ENCODE measurements at places on chromosomes 7 and 10.

DNA sequence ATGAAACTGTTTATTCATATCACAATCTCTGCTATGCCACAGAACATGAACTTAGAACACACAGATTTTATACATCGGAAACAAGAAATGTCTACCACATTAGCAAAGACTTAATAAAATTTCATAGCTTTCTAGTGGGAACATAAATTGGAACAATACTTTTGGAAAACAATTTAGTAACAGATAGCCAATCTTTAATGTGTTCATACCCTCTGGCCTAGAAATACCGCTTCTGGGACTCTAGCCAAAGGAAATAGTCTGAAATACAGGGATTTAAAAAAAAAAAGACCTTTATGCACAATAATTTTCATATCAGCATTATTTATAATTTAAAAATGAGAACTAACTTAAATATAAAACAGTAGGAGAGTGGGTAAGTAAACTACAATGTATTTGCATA lies 168.5 kb downstream of the PLXNA4 start:
- DNase-seq, result no peak

- DNase-seq, result no peak
These were observed 186.1 kb downstream of the PRKG1 start for GRCh38 chr10:51260376-51260775.

GRCh38 chr10:33195608-33196376 lies 138.7 kb downstream of the NRP1 start:
- no peak for DNase-seq

GRCh38 chr10:50832171-50832751 lies 53.2 kb downstream of the A1CF start:
- no peak for DNase-seq

- no peak for DNase-seq
These were observed 220.7 kb downstream of the ADK start for GRCh38 chr10:74371696-74372095.

- no peak for DNase-seq
These were observed 5.4 kb downstream of the WDR86 start for GRCh38 chr7:151404216-151405011.

- DNase-seq, result no peak
These were observed 41.5 kb downstream of the PITRM1 start for GRCh38 chr10:3131098-3131497.

GRCh38 chr7:90738249-90738648 lies 142.1 kb downstream of the CDK14 start:
- DNase-seq, result no peak

DNA sequence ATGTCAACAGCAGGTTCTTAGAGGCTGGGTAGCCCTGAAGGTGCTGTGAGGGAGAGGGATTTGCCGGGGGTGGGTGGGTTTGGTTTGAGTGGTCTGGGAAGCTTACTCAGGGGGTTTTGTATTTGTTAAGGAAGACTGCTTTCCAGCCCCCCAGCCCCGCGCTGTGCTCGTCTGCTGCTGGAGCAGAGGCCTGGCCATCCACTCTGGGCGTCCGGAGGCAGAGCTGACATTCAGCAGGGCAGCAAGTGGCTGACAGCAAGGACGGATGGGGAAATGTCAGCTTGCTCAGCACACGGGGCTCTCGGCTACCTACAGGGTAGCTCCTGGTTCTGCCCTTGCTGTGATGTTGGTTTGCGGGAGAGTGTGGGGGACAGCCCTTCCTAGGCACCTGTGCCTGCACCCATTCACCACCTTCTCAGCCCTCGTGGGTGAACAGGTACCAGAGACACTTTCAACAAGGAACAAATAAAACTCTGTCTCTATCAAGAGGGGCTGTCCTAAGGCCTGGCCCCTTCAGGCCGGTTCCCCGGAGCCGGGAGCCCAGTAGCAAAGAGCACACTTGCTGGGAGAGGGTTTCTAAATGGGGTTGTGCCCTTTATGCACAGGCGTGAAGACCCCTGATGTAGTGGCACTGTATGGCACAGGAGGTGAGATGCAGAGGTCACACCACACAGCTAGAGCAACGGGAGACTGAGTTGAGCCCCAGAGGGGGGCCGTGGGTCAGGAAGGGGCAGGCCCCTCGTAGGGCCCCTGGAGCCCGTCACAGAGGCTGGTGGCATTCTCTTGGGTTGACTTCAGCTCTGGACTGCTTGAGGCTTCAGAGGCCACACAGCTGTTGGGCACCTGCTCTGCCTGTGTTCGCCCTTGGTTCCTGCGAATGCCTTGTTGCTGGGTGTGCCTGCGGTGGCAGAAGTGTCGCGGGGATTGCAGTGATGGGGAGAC lies 72.2 kb upstream of the SHH start:
- DNase-seq, result no peak

DNA sequence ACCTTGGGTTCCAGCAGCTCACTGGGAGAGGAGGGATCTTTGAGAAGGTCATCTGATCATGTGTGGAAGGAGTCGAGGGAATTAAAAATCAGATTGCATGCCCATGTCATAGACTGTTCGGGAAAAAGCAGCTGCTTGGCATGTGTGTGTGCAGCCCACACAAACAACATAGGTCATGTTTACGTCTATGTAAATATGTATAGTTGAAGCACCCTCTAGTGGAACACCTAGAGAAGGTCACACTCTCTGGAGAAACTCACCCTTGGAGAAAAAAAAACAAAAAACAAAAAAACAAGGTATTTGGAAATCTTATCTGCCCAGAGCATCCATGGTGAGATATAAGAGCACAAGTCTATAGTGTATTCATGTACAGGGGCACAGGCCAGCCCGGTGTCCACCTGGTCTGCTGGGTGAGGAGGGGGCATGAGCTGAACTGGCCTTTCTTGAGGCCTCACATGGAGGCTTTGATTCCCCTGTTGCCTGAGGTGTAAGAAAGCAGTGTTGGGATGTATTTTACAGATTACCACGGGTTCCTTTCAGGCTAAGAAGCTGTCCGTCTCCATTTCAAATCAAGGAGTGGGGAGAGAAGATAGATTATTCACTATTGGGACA lies 98.0 kb downstream of the NPY start:
- no peak for DNase-seq

DNA sequence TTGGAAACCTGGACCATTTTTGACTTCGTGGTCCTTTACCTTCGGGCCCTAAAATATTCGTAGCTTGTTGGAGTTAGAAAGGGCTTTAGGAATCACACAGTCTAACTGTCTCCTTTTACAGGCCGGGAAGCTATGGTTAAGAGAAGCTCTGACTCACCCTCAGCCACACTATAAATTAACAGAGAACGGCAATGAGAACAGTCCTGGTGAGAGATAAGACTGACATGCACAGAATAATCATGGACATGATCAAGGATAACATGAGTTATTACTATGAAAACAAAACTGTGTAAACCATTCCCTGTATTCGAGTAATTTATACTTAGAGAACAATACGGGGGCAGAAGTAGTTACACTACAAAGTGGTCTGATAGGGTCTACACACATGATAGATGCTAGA lies 162.5 kb upstream of the MALRD1 start:
- no peak for DNase-seq

DNA sequence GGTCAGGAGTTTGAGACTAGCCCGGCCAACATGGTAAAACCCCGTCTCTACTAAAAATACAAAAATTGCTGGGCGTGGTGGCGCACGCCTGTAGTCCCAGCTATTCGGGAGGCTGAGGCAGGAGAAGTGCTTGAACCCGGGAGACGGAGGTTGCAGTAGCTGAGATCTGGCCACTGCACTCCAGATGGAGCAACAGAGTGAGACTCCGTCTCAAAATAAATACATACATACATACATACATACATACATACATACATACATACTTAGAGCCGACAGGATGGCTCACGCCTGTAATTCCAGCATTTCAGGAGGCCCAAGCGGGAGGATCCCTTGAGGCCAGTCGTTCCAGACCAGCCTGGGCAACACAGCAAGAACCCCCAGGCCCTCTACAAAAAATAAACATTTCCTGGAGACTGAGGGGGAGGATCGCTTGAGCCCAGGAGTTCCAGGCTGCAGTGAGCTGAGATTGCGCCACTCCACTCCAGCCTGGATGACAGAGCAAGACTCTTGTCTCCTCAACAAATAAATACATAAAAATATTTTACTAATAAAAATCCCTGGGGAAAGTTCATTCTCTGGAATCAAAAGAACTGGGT lies 90.9 kb upstream of the TNRC18 start:
- DNase-seq, result no peak

DNA sequence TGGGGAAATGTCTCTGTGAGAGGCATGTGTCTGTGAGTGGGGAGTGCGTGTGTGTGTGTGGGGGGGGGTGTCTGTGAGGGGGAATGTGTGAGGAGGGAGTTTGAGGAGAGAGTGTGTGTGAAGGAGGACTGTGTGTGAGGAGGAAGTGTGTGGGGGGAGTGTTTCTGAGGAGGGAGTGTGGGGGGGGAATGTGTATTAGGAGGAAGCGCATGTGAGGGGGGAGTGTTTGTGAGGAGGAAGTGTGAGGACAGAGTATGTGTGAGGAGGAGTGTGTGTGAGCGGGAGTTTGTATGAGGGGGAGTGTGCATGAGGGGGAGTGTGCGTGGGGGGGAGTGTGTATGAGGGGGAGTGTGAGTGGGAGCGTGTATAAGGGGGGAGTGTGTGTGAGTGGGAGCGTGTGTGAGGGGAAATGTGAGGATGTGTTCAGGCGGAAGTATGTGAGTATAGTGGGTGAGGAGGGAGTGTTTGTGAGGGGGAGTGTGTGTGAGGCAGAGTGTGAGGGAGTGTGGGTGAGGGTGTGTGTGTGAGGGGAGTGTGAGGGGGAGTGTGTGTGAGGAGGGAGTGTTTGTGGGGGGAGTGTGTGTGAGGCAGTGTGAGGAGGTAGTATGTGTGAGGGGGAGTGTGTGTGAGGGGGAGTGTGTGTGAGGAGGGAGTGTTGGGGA lies 21.8 kb upstream of the PTPRN2 start:
- no peak for DNase-seq

DNA sequence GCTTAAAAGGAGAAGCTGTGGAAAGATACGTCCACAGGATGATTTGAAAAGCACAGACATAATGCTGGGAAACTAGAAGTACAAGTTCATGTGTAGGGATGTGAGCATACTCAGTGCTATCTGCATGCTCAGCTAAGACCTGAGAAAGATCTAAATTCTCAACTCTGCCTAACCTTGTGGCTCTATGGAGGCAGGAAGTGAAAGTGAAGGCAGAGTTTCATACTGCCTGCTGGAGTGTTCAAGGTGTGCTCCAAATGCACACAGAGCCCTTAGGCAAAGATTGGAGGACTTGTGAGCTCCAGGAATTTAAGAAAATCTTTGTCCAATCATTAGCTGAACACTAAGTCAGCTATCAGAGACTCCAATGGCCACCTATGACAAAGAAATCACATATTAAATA lies 190.9 kb downstream of the RNLS start:
- DNase-seq, result no peak

DNA sequence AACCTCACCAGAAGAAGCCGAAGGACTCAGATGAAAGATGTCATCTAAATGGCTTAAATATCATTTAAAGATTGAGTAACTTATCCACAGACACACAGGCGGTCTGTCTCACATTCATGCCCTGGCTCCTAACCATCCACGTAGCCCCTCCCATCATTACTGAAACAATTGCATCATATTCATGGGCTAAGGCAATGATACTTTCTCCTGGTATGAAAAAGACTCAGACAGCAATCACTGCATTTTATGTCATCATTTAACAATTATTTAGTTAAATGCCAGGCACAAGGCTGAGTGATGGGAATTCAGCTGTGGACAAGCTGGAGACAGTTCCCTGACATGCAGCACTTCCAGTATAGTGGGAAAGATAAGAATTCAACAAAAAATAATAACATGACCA lies 11.2 kb upstream of the TECTB start:
- no peak for DNase-seq

DNA sequence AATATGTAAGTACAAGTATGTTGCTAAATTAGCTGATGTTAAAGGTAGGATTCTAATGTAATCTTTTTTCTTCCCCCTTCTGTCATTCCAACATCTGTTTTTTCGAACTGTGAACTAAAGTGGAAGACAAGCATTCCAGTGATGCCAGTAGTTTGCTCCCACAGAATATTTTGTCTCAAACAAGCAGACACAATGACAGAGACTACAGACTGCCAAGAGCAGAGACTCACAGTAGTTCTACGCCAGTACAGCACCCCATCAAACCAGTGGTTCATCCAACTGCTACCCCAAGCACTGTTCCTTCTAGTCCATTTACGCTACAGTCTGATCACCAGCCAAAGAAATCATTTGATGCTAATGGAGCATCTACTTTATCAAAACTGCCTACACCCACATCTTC lies 62.7 kb downstream of the WAC start:
- DNase-seq, result no peak

GRCh38 chr7:142784096-142784495 lies 13.3 kb downstream of the PRSS2 start:
- no peak for DNase-seq

DNA sequence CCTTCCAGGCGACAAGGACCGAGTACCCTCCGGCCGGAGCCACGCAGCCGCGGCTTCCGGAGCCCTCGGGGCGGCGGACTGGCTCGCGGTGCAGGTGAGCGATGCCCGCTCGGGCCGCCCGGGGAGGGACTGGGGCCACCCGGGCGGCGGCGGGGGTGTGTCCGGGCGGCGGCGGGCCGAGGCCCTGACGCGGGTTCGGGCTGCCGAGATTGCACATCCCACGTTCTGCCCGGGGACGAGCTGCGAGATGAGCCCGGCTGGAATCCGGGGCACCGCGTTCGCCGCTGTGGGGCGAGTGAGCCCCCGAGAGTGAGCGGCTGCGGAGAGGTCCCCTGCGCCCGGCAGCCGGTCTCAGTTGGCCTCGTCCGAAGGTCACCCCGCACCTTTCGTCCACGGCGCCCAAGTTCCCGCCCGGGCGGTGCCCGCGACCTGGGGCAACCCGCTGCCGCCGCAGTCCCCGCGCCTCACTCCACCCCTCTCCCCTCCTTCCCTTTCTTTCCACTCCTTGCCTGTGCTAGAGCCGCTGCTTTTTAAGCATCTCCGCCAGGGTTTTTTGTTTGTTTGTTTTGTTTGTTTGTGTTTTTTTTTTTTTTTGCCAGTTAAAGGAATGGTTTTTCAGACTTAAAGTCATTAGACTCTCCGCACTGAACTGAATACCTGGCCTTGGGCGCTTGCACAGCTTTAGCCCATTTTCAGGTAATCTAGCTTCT lies 515 bp downstream of the RALA start:
- no peak for DNase-seq

GRCh38 chr7:106658316-106659165 lies 2.4 kb downstream of the CCDC71L start:
- no peak for DNase-seq

DNA sequence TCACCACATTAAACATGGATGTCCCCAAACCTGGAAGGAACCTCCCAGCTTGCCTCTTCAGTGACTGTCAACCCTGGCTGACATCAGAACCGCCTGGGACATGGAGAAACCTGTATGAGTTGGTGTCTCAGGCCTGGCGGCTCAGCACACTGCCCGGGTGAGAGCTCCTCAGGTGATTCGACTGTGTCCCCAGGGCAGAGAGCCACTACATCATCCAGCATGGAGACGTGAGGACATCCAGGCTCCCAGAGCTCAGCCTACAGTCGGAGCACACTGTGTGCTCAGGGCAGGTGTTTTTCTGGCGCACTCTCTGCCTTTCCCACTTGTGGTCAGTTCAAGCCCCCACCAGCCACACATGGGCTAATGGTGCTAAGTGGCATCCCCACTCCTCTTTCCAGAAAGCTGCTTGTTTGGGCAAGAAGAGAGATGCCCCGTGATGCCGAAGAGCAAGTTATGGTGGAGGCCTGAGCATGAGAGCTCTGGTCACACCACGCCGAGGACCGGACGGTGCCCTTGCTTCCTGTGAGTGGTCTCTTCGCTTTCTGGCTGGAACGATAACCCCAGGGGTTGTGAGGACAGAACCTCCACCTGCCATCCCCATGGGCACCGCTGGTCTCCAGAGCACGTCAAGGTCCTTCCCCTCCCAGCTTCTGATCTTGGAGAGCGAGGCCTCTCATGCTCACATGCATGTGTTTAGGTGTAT lies 38.5 kb downstream of the AMZ1 start:
- DNase-seq, result no peak

- DNase-seq, result no peak
These were observed 1.1 kb downstream of the ZNF511 start for GRCh38 chr10:133309720-133310398.

All from T-helper 9 cell (primary cell).